Stimulated activated CD4-positive, alpha-beta T cell treated with anti-CD3 and anti-CD28 coated beads, TNF-alpha, amount 100 ng/mL, for 1 hour (primary cell): ENCODE measurements at places on chromosomes 11 and 22.

DNA sequence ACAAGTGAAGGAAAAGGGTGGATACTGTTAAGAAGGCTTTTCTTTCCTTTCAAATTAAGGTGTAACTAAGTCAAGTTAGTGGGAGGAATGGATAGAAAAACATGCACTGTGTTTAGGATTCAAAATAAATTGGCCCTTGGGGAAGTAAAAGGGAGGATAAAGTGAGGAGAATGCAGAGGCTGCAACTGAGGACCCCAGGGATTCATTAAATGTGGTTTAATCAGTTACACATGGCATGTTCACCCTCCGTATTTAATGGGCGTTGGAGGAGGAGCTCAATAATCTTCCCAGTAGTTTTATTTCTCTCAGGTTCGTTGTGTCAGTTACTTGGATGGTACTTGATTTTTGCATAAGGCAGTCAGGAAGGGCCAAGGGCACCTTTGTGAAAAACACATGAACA is 966.3 kb downstream of the JRKL start:
- no peak for DNase-seq

GRCh38 chr22:50308597-50308935 is 1.1 kb upstream of the PLXNB2 start:
- DNase-seq, result no peak

- DNase-seq, result no peak
These were observed 7.6 kb upstream of the MS4A10 start for GRCh38 chr11:60777572-60777971.

GRCh38 chr22:41919357-41920224 is 4.7 kb upstream of the SHISA8 start:
- no peak for DNase-seq

- no peak for DNase-seq
These were observed 6.2 kb downstream of the SLC6A5 start for GRCh38 chr11:20605602-20606091.

GRCh38 chr11:86056351-86056854 is 12.5 kb downstream of the PICALM start:
- no peak for DNase-seq
